ENCODE measurements at places on chromosomes 6 and 20.

DNA sequence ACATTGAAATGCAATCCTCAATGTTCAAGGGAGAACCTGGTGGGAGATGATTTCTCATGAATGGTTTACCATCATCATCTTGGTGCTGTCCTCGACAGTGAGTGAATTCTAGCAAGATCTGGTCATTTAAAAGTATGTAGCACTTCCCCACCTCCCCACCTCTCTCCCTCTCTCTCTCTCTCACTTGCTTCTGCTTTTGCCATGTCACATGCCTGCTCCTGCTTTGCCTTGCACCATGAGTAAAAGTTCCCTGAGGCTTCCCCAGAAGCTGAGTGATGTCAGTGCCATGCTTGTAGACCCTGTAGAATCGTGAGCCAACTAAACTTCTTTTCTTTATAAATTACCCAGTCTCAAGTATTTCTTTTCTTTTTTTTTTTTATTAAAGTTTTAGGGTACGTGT lies 60.5 kb downstream of the DST start:
- DNase-seq: no peak

GRCh38 chr6:109660526-109661320 lies 30.3 kb downstream of the AK9 start:
- DNase-seq: no peak

DNA sequence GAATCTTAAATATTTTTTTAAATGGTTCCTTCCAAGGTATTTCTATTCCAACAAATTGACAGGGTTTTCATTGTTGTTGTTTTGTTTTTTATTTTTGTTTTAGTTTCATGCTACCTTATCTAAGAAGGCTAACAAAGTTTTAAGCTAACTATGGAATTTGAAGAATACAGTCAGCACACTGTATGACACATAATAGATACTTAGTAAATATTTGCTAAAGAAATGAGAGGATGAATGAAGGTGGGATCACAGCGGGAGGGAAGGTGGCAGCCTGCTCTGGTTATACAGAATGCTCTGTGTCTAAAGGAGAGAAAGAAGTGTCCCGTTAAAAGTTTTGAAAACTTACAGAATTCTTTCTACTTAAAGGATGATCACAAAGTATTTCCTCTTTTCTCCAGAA lies 43.7 kb upstream of the DST start:
- no peak for DNase-seq

- DNase-seq: no peak
Observed at GRCh38 chr20:47330933-47331708, 25.4 kb downstream of the ZMYND8 start.

DNA sequence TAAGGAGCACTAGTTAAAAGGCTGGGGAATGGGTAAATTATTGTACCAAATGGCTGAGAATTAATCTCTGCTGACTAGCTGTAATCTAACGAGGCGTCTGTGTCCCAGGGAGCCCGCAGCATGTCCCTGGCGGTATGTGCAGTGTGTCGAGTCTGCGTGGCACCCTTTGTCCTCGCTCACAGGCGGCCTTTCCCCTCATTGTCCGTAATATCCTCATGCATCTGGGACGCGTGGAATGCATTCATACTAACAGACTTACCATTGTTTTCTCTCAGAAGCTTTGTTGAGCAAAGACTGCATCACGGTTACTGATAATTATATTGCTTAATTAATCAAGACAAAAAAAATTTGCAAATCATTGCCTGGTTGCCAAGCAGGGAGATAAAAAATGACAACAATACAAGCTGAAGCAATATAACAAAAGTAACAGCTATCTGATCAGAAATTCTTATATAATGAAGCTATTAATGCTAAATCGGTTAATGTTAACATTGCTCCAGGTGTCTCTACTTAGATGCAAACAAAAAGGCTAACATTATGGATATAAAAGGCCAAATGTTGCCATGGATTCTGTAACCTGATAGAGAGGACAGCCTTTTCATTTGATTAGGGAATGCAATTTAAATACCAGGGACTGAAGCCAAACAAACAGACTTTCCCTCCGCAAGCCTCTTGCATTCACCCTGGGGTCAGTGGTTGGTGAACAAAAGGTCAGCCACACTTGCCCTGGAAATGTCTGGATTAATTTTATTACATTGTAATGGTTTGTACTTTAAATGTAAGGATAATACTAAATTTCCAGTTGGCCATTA lies 124.8 kb downstream of the INSM1 start:
- no peak for DNase-seq

DNA sequence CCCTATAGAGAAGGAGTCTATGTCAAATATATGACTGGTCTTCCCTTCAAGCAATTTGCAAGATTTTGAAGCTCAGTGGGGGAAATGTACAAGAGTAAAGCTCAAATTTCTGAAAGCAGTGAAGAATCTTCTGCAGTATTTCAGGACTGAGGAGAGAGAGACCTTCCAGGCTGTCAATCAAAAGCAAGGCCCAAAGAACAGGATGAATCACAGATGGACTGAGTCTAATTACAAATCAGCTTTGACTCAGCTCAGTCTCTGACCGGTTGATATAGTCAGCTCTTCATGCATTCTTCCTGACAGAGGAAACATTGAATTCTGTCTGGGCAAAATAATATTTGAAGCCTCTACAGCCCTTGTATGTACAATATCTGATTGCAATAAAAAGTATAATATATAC lies 7.7 kb upstream of the HTR1B start:
- no peak for DNase-seq

DNA sequence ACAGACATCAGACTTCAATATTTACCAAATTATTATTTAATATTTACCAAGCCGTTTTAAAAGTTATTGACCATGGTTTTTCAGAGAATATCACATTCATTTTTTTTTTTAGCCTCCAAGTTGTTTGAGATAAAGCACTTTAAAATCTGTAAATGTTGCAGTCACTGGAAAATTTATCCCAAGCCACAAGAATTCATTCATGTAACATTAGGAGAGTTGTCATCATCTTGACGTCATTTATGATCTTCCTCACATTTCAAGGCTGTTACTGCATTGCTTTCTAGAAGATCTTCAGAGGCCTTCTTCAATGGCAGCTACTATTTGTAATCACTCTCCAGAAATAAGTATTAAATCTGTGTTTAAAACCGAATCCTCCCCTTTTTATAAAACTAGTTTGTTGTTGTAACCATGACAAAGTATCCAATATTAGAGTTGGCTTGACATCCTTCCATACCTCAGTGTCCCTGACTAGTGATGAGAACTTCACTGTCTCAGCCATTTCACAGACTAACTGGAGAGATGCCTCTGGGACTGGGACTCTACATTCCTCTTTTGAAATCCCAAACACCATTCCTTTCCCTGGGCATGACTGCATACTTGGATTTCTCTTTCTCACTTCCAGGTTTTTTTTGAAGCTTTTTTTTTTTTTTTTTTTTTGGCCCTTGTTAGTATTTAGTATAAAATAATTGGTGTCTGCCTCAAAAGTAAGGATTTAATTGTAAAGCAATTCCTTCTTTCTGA lies 100.1 kb downstream of the ZFAND3 start:
- no peak for DNase-seq

GRCh38 chr6:71373943-71374342 lies 85.3 kb downstream of the OGFRL1 start:
- no peak for DNase-seq

GRCh38 chr20:6157345-6157744 lies 34.5 kb upstream of the FERMT1 start:
- no peak for DNase-seq

GRCh38 chr6:43883847-43884651 lies 114.0 kb downstream of the VEGFA start:
- DNase-seq: no peak

- no peak for DNase-seq
Observed at GRCh38 chr20:18728165-18728869, 85.3 kb upstream of the SCP2D1 start.

GRCh38 chr6:53547166-53547810 lies 2.4 kb upstream of the GCLC start:
- DNase-seq: no peak

DNA sequence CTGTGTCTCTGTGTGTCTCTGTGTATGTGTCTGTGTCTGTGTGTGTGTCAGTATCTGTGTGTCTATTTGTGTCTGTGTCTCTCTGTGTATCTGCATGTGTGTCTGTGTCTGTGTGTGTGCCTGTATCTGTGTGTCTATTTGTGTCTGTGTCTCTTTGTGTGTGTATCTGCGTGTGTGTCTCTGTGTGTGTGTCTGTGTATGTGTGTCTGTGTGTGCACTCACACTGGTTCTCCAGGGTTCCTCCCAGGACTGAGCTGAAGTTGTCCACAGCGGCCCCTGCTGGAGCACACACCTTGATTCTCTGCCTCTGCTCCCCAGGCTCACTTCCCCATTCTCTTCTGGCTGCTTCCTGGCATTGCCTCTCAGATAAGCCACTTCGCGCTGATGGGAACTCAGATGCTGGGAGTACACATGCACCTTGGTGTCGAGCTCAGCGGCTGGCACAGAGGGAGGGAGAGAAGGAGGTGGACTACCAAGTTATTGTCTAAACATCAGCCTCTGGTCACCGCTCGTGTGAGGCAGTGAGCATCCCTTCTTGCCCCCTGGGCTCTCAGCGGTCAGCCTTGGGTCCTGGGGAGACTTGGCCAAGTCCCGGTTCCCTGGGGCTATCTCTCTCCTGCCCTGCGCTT lies 104.9 kb upstream of the NXT1 start:
- no peak for DNase-seq

DNA sequence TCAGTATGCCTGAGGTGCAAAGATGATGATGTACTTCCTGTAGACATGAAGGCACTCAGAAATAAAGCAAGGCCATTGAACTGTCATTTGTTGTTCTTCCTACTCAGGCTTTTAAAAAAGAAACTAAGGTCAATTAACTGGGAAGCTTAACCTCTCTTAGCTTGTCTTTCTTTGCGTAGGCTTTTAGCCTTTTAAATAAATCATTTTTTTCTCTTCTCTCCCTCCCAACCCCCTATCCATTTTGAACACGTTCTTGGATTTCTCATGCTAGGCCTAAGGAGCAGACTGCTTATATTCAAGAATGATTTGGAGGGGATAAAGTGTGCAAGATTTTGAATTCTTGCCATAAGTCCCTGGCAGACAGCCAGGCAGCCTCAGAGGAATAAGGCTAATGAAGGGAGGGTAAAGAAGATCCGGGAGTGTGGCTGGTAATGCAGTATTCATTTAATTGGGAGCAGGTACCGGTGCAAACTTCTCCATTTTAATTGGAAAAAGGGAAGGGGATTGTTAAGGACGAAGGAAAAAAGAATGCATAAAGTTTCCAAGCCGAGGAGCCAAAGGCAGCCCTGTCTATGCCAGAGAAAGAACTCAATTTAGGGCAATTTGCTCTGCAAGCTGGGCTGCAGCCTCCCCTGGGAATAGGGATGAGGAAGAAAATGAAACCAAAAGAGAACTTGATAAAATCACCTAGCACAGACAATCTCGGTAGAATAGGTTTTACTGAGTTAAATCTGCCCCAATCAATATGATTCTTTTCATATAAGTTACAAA lies 343.8 kb upstream of the MMS22L start:
- no peak for DNase-seq

DNA sequence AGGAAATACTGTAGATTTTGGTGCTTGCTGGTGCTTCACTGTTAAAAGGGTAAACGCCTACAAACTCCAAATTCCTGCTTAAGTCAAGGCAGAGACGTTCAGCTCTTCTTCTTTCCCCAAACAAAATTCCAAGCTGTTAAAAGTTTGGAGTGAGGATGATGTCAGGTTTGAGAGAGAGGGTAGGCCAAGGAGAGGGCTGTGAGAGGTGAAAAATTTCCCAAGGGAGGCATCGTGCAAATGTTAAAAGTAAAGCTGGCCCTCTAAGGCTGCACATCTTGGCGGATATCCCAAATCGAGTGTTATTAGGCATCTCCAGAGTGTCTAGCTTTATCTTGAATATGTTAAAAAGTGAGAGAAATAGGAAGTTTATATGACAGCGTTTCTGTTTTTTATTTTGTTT lies 651.8 kb downstream of the QKI start:
- no peak for DNase-seq

DNA sequence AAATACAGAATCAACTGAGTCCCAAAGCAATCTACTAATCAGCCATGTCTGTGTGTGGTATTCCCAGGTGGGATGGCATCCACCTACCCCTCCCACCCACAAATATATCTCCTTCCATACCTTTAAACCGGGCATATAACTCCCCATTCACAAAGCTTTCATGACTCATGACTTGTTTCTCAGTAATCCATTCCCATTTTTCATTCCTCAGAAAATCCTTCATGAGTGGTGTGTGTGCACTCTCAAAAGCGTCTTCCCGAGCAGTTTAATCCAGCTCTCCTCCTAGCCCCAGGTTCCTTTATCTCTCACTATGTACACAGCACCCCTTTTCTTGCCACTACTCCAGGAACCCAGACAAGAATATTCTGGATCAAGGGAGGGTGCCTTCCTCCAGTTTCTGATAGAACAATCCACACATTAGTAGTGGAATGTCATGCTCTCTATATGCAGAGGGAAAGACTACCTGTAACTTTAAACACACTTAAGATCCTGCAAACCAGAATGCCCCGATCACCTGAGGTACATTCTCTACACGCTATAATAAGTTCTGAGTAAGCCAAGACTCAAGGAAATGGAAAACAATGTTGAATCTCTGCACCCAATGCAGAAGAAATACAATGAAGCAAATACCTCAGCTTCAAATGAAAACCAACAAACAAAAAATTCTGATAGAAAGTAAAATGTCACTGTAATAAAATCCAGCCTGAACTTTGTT lies 55.7 kb upstream of the IPCEF1 start:
- no peak for DNase-seq

- DNase-seq: no peak
Observed at GRCh38 chr6:122098201-122098678, 301.2 kb upstream of the HSF2 start.

DNA sequence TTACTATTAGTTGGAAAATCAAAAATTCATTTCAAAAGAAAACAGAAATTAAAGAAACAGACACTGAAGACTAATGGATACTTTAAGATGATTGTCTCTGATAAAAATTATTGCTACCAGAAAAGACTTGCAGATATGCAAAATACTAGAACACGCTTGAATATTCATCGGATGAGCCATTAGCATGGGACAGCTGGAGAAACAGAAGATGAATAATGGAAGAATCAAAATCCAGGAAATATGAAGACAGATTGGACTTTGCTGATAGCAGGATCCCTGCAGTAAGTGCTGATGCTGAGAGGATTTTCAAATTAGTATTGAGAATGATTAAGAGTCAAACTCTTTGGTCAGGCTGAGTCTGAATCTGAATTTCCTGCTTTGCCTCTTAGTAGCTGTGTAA lies 169.4 kb downstream of the EYS start:
- no peak for DNase-seq

DNA sequence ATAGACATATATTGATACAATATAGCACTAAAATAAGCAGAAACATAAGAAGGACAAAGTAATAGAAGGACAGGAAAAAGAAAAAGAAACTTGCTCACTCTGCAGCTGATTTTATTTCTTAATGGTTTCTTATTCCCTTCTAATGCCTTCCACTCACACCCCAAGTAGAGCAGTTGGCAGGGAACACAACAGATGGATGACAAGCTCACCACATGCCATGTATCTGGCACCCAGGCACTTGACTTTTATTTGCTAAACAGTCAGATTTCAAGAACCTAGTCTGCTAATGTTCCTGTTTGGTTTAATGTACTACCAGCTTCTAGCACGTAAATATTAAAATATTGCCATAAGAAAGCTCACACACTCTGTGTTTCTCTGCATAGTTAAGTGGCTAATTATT lies 87.1 kb downstream of the COL19A1 start:
- DNase-seq: no peak

GRCh38 chr20:32527447-32528055 lies 57.6 kb downstream of the NOL4L start:
- no peak for DNase-seq

All from central memory CD4-positive, alpha-beta T cell (primary cell).